Skeletal muscle cell (primary cell): ENCODE measurements at places on chromosomes 16 and 17.

GRCh38 chr17:56966338-56966737, 5.5 kb upstream of the COIL start:
- no peak for DNase-seq

GRCh38 chr16:3038256-3038655, 1.5 kb upstream of the BICDL2 start:
- no peak for DNase-seq

DNA sequence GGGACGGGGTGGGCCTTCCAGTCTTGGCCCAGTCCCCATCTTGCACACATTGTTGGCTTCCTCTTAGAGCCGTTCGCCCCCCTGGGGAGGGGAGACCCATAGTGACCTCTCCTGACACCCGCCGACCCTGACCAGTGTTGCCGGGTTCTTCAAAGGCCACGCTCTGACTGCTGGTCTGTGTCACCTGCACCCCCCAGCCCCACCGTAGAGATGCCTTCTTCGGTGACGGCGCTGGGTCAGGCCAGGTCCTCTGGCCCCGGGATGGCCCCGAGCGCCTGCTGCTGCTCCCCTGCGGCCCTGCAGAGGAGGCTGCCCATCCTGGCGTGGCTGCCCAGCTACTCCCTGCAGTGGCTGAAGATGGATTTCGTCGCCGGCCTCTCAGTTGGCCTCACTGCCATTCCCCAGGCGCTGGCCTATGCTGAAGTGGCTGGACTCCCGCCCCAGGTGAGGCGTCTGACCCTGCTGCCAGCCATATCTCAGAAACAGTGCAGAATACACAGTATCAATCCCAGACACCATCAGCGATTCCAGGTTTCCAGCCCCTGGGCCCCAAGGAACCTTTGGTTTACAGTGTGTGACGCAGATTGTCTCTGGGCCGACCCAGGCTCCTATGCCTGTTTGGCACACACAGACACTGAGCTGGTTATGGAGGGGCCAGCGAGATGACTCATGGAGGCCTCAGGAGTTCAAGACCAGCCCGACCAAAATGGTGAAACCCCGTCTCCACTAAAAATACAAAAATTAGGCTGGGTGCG, 1.3 kb downstream of the SLC26A11 start:
- DNase-seq, result no peak

GRCh38 chr16:84292011-84292410, 2.7 kb upstream of the WFDC1 start:
- DNase-seq, result no peak

GRCh38 chr17:77178050-77178449, 37.3 kb downstream of the SEC14L1 start:
- no peak for DNase-seq

GRCh38 chr17:72359811-72360210, 239.0 kb downstream of the SOX9 start:
- no peak for DNase-seq
